ENCODE measurements at places on chromosomes 13 and 19.
A peak's percentile ranks its signal among the peaks of the same experiment; 100 is the strongest.

- DNase-seq = no peak
These were observed 21.5 kb upstream of the OXGR1 start for GRCh38 chr13:97015661-97016350.

- no peak for DNase-seq
These were observed 79.5 kb upstream of the ZNF835 start for GRCh38 chr19:56751078-56751489.

DNA sequence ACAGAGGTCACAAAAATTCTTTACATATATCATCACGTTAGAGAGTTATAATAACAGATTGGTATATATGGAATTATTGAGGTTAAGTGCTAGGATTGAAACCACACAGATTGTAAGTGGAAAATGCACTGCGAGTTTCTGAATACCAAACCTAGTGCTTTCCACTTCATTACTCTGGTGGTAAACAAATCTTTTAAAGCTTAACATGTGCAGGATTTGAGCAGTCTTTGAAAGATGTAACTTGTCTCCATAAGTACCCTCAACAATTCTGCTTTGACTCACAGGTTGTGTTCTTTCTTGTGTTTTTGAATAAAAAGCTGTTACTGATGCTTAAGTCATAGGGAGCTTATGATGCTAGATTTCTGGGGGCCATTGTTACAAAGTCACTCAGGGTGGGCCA, 314.7 kb upstream of the DACH1 start:
- DNase-seq = no peak

- DNase-seq = no peak
These were observed 1.3 kb upstream of the HNRNPL start for GRCh38 chr19:38850976-38851621.

- DNase-seq = no peak
These were observed 49.9 kb downstream of the MCF2L start for GRCh38 chr13:113018676-113019465.

DNA sequence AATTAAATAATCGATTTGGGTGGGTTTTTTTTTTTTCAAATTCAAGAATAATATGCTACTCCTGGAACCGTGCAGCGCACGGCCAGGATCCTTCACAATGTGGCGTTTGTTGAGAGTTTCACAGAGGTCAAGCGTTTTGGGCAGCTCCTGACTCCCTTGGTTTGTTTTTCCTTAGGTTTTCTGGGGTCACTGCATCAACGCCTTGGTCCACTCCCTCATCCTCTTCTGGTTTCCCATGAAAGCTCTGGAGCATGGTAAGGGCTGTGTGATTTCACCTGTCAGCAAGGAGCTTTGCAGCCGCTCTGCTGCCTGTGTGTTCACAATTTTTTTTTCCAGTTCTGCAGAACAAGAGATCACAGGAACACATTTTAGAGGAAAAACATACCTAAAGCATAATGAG, 212.4 kb downstream of the SHISA2 start:
- DNase-seq = no peak

DNA sequence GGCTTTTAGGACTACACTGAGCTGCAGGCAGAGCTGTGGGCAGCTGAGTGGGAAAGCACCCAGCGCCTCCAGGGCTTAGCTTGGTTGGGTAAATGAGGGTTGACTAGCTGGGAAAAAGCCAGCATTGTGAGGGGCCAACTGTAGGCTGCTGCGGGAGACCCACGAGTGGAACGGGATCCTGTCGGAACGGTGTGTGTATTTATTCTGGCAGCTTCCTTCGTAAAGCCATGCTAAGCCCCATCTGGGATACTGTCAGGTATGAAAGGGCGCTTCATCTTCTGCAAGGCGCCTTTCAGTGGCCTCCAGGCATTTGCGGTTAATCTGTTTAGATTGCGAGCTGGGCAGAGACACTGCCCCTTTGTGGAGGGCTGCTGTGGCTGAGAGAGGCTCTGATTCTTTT, 39.5 kb upstream of the CNMD start:
- DNase-seq = no peak

GRCh38 chr13:33910255-33910654, 92.3 kb downstream of the RFC3 start:
- DNase-seq = no peak

- DNase-seq = no peak
These were observed 324.5 kb upstream of the NBEA start for GRCh38 chr13:34617473-34618083.

GRCh38 chr13:35162420-35162819, 220.3 kb downstream of the NBEA start:
- no peak for DNase-seq

- no peak for DNase-seq
These were observed at the start of gene P2RY11 for GRCh38 chr19:10111405-10111811. Gene P2RY11 (plus strand): TSS chr19:10111693. CDS start chr19:10111722, 29 bp downstream.

DNA sequence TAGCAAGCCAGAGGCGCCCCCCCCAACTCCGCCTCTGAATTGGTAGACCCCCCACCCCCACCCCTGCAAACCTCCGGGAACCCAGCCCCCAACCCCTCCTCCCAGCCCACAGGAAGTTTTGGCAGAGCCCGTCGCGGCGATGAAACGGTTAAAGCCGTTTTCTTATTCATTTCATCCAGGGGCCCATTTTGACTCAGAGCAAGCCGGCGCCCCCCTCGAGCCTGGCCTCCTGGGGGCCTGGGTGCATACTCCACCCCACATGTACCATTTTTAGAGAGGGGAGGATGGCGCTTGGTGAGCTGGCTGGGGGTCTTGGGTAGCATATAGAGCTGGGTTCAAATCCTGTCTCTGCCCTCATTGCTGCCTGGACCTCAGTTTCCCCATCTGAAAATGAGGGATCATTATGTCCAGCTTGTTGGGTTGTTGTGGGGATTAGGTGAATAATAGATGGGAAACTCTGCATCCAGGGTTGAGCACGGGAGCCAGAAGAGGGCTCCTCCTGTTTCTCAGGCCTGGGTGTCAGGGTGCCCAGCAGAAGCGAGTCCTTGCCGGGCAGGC, 7.9 kb upstream of the JUNB start:
- DNase-seq = no peak

- peak; percentile 24 for DNase-seq
These were observed 34.0 kb upstream of the HOMER3 start for GRCh38 chr19:18975011-18975410.

DNA sequence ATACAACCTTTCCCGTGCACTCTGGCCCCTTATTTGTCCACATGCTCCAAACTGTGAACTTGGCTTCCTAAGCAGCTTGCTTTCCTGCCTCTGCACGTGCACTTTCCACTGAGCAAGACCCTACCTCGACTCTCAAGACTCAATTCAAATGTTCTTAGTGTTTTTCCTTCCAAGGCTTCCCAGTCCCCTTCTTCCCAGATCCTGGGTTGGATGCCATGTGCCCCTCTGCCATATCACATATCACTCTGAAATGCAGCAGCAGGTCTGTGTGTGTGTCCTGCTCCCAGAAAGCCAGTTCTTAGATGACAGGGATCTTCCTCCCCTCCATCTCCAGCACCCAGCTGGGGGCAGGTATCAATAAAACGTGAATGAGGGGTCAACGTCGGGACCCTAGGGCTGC, 3.0 kb downstream of the ZNF557 start:
- DNase-seq = no peak

- no peak for DNase-seq
These were observed 619.6 kb downstream of the KCTD12 start for GRCh38 chr13:76266561-76266960.

- no peak for DNase-seq
These were observed 37.3 kb upstream of the C13orf42 start for GRCh38 chr13:51148223-51148951.

- no peak for DNase-seq
These were observed 1.3 kb downstream of the ITGBL1 start for GRCh38 chr13:101453784-101454201.

DNA sequence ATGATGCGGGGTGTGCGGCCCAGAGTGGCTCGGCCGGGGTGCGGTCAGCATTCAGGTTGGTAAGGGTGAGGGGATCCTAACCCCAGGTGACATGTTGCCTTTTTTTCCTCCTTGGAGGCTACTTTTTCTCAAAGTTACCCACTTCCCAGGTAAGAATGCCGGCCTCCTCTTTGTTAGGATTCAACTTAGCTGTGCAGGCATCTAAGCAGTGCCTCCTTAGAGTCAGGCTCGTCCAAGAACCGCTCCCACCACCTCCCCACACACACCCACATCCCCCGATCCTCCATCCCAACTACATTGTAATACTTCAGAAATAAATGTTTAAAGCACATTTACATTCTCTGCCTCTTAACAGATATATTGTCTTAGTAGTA, 733 bp upstream of the ENOX1 start:
- no peak for DNase-seq

DNA sequence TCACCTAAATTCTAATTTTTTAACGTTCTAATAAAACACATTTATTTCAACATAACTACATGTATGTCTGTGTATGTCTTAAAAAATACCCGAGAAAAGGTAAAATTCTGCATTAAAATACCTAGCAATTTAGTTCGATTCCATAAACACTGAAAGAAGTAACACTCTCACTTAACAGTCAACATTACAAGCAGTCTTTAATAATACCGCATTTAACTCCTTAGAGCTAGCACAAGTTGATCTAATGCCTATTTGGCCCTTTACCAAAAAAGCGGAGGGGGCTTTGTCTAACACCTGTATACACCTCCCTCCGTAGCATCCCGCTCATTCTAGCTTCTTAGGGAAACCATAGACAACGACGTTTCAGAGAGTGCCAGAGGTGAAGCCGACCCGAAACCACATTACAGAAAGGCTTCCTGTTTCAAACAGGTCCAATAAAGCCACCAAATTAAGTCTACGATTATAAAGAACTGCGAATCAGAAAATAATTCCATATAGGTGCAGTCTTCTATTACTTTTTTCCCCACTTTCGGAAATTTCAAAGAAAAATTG, 1.2 kb downstream of the SPART start:
- no peak for DNase-seq

DNA sequence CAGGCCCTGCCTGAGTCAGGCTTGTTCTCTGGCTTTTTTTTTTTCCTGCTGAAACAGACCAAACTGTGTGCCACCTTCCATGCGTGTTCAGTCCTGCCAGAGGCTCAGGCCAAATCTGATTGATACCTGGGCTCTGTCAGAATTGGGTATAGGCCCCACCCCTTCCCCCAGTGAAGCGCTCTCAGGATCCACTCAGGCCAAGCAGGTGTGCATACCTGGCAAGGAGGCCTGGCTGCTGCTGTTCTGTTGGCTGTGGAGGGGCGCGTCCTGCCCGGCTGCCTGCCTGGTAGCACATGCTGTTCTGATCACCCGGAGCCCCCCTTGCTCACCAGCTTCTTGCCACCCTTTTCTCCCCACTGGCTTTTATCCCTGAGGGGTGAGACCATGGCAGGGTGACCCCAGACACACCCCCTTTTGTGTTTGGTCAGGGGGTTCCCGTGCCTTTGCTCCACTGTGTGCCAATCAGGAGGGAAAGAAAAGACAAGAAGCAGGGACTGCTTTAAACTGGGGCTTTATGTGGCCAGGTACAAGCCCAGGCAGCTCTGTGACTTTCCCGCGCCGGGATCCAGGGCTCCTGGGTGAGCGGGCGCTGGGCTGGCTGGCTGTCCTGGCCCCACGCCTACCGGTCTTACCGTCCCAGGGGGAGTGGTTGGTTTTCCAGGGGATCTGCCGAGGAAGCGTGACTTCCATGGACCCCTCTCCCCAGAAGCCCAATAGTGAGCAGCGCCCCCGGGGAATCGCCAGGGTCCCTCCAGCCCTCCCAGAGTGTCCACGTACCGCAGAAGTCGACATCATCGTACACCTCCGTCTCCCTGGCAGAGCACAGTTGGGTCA, 12.7 kb downstream of the PRAM1 start:
- no peak for DNase-seq

DNA sequence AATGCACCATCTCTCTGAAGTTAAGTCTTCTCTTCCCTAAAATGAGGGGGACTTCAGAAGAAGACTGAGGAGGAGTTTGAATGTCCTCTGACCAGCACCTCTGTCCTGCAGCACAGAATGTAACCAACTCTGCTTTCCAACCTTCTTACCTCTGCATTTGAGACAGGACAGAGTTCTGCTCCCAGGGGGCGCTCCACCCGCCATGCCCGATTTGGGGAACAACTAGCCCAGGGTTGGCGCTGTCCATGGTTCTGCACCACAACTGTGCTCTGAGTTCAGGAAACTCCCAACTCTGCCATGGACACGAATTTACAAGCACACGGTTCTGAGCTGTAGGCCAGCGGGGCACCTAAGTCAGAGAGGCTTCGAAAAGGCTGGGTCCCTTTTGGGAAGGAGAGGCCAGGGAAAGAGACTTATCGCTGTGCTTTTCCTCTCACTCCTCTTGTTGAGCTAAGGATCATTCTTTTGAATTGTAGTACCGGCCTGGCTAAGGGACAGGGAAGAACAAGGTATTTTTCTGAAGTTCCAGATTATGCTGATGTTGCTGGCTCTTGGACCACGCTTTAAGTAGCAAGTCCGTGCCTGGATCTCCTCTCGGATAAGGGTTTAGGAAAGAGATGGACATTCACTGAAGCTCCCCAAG, 22.2 kb downstream of the SIGLEC5 start:
- DNase-seq = peak; percentile 62
